ENCODE measurements at places on chromosomes 11 and 22. TPM values are rescaled to one million over a fixed set of nuclear protein-coding genes. Genes with fewer than 3 reads are reported as not detected.

- no peak for DNase-seq
Measured at GRCh38 chr11:1010551-1011319, 25.8 kb downstream of the MUC6 start.

DNA sequence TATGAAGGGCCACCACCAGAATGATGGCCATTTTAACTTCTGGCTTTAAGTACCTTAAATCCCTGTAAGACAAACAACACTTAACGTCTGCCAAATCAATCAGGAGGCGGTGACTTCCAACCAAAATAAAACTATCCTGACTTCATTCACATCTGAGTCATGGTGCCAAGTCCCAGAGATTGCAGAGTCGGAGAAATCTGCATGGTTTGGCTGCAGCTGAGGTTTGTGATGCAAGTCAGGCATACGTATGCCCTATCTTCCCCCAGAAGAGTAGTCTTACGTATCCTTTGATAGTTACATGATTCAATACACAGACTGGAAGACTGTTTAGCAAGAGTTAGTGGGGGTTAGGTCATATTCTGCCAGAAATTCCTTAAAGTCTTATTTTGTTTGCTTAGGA, 1.7 kb upstream of the GAB2 start:
- no peak for DNase-seq

OR5P2 gene
- not detected for polyA plus RNA-seq

GRCh38 chr11:63023841-63024648, 8.4 kb upstream of the SLC22A8 start:
- peak; percentile 36 for DNase-seq

GRCh38 chr11:29093416-29094120, 923.3 kb downstream of the KCNA4 start:
- DNase-seq, result no peak

CRYBA4 gene
- not detected for polyA plus RNA-seq

DNA sequence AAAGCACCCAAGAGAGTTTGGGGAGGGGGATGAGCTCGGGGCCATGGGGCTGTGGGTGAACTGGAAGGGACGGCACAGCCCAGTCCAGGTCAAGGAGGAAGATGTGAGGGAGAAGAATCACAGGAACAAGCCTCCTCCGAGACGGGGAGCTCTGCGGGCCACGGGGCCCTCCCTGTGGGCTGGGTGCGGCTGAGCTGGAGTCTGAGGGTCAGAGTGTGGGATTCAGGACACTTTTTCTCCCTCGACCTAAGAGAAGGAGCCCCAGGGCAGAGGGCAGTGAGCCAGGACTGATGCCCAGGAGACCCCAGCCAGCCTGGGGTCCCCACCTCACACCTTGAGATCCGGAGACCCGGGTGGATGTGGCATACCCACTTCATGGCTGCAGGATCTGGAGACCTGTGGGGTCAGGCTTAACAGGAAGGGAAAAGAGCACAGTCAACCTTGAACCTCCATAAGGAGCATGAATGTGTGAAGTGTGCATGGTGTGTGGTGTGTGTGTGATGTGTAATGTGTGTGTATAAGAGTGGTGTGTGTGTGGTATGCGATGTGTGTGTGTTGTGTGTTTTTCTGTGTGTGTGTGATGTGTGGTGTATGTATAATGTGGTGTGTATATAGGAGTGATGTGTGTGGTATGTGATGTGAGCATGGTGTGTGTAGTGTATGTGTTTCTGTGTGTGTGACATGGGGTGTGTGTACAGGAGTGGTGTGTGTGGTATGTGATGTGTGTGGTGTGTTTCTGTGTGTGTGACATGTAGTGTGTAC, 504.6 kb downstream of the BRD1 start:
- DNase-seq, result no peak

- DNase-seq, result no peak
Measured at GRCh38 chr22:50674606-50675552, 2.3 kb downstream of the SHANK3 start.

GRCh38 chr22:45273452-45274075, 11.2 kb upstream of the UPK3A start:
- no peak for DNase-seq

- no peak for DNase-seq
Measured at GRCh38 chr11:95419915-95420314, 188.9 kb upstream of the SESN3 start.

- DNase-seq, result no peak
Measured at GRCh38 chr11:114296605-114297372, 590 bp downstream of the NNMT start.

- DNase-seq, result no peak
Measured at GRCh38 chr11:67312187-67313021, 9.1 kb downstream of the SSH3 start.

DNA sequence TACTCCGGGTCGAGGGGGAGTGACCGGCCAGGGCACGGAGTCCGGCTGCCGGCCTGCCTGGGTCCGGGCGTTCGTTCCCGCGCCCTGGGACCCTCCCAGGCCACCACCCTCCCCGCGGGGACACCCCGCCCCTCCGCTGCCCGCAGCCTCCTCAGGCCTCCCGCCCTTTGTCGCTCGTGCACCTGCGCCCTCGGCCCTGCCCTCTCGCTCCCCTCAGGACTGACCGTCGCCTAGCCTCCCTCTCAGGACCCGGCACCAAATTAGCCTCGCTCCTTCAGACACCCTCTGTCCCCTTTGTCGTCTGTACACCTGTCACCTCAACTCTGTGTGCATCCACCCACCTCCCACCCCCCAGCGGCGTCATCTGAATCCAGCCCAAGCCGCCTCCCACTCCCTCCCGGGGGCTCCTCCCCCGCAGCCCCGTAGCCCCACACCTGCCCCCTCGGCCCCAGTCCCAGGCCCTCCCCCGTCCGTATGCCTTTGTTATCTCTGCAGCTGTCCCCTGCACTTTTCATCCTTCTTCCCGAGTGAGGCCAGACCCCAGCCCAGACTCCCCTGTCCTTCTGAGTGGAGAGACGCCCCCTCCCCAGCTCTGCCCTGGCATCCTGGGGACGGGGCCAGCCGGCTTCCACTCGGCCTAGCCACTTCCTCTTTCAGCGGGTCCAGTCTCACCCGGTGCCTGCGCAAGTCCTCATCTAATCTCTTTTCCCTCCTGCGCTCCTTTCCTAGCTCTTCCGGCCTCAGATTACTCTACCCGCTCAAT, 643 bp downstream of the TIGD3 start:
- no peak for DNase-seq

DNA sequence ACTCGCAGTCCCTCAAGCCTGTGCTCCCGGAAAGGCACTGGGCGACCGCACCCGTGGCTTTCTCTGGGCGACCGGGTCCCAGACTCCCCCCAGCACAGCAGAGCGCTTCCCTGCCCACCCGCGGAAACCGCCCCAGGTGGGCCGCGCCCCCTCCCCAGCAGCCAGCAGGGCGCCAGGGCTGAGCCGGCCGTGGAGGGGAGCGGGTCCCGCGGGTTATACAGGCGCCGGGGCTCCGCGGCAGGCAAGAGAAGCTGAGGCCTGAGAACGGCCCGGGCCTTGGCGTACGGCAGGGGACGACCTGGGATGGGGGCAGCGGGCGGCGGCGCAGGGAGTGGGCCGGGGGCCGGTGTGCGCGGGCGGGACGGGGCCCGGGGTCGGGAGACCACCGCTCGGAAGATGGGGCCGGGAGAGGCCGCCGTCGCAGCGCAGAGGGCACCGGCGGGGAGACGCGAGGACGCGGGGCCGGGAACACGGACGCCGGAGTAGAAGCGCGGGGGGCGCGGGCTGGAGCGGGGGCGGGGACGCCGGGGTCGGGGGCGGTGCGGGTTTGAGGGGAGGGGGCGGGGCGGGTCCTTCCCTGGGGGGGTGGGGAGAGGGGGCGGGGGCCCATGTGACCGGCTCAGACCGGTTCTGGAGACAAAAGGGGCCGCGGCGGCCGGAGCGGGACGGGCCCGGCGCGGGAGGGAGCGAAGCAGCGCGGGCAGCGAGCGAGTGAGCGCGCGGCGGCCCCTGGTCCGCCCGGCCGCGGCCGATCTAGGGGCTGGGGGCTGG, at the start of gene MDK:
TSS of gene MDK (plus strand) at position 622 of the 771 bp plus-strand sequence. CDS start 389 bp downstream, outside the sequence.
- no peak for DNase-seq

DNA sequence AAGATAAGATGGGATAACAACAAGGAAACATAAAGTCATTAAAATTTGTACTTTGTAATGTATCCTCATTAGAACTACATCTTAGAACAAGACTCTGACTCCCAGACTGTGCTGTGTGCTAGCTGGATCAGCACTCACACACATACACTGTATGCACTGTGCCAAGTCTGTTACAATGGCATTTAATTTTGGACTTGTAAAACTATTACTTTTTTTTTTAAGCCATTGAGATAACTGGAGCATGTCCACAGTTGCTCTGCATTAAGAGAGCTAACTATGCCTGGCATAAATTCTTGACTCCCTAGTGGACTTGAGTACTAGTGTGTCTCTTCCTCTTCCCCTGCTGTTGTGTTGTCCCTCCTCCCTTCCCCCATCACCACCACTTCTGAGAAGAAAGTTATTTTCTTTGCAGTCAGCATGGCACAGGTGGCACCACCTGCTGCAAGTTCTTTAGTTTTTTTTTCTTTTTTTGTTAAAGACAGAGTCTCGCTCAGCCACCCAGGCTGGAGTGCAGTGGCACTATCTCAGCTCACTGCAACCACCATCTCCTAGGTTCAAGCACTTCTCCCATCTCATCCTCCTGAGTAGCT, 268.6 kb downstream of the TMEM135 start:
- no peak for DNase-seq

C11orf21 gene
- 1.3 TPM for polyA plus RNA-seq

- no peak for DNase-seq
Measured at GRCh38 chr22:35660291-35661127, 12.3 kb downstream of the APOL6 start.

Measured in left renal pelvis (tissue), 4 donors.